ENCODE measurements at places on chromosomes 1 and 21. TPM values are rescaled to one million over a fixed set of nuclear protein-coding genes. Genes with fewer than 3 reads are reported as not detected.

- peak; percentile 13 for DNase-seq
These were observed 118.4 kb downstream of the ATF6 start for GRCh38 chr1:161884475-161884874.

The UBE2U gene
- not detected for total RNA-seq

DNA sequence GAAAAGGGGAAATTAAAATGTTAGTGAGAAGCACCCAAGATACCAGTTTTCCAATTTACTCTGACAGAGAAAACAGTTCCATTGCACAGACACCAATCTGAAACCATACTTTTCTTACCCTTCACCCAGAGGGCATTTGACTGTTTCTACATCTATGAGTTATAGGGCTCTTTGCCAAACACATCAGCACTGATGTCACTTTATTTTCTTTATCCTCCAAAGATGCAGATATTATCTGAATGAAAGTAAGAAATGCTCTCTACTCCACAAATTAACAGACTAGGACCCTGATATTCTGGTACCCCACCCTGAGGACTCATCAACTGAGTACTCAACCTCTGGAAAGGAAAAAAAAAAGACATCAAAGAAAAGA, 24.2 kb upstream of the PEX19 start:
- DNase-seq: peak; percentile 45

The COL11A1 gene
- 0.45 TPM for total RNA-seq

DNA sequence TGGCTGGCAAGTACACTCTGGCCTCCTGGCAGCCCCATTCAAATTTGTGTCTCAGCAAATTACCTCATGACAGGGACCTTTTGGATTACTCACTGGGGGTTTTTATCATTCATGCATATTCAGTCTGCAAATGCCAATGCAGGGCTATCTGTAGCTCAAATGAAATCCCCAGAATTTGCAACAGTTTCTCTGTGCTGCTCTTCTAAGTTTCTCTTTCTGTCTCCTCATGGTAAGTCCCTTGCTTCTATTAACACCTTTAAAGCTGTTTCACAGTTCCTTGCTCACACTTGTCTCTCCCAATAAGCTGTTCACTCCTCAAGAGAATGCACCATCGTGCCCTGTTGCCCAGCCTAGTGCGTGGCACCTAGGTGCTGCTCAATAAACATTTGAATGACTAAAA, 3.3 kb upstream of the FAM78B start:
- DNase-seq: no peak

GRCh38 chr1:203570805-203571204, 55.8 kb upstream of the ATP2B4 start:
- no peak for DNase-seq

The IL19 gene
- not detected for total RNA-seq

DNA sequence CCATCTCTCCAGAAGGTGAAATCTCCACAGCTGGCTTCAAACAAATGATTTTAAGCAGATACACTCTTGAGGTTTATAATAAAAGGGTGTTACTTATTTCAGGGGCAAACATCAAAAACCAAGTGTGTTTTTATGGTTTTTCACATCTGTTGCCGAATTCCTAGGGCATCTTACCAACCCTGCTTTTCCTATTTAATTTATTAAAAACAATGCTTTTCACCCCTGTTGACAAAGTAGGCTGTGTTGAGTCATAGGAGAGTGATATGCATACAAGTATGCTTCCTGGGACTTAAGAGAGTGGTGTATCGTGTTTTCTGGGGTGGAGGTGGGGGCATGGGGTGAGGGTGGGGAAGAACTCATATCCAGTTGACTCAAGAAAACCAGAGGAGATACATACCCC, 29.3 kb upstream of the IL20 start:
- peak; percentile 43 for DNase-seq

- DNase-seq: no peak
These were observed 119.6 kb upstream of the ERRFI1 start for GRCh38 chr1:8145545-8146202.

DNA sequence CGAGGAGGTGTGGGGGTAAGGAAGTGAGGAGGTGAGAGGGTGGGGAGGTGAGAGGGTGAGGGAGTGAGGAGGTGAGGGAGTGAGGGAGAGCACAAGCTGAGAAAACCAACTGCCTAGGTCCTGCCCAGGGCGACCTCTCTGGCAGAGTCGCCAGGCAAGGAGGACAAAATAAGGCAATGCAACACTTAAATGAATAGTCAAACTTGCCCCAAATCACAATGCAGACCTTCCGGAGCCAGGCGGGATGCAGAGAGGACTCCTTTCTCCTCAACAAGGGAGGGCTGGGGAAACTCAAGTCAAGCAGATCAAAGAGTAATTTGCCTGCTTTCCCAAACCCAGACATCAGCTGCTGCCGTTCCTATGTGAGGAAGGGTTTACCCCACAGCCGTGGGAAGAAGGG, 86.0 kb downstream of the CCDC185 start:
- DNase-seq: no peak

DNA sequence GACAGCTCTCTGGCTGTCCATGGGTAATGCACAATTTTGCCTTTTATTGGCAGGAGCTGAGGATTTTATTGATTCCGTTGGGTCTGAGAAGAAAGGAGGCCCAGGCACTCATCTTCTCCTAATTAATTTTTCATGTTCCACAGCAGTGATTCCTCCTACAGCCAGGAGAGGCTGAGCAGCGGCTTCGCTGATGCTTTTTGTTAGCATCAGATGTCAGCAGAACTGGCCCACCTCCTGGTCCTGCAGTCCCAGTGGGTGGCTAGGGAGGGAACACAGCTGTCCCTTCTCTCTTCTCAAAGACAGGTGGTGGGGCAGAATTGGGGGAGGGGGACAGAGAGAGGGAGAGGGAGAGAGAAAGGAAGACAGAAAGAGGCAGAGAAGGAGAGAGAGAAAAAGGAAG, 5.7 kb downstream of the MT1HL1 start:
- no peak for DNase-seq

The ARHGAP30 gene
- total RNA-seq: not detected

DNA sequence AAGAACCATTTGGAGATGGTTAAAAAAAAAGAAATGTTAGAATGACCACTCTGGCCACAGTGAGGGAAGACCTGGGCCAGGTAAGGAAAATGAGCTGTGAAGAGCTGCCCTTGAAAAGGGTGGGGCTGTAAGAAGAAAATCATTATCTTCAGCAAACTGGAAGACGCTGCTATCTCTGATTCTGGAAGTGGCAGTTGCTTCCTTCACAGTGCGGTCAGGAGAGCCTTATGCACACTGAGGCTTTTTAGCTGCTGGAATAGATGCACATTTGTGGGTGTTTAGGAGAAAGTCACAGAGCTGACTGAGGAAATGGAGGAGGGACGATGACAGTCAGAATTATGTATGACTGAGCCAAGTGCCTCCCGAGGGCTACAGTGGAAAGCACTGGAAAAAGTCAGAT, 91.6 kb downstream of the TBX19 start:
- no peak for DNase-seq

DNA sequence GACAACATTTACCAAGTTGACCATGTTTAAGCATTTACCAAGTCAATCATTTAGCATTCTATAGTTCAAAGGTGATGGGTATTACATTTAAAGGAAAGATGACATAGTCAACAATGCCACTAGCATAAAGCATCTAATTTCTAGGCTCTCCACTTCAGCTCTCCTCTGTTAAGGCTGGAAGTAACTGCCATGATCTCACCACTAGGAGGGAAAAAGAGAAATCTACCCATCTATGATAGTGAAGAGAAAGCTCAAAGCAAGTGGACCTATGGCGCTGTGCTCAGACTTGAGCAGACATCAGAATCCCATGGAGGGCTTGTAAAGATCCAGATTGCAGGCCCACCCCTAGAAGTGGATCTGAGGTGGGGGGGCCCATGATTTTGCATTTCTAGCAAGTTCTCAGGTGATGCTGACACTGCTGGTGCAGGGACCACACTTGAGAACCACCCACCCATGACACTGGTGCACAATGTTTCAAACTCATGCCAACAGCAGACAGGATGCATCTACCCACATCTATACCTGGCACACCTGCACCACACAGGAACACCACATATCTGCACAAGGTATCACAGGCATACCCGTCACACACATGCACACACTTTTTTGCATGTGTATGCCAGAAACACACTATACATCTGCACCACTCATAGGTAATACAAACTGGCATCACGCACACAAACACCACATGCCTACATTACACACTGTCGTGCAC, 392.9 kb upstream of the RUNX1 start:
- no peak for DNase-seq

DNA sequence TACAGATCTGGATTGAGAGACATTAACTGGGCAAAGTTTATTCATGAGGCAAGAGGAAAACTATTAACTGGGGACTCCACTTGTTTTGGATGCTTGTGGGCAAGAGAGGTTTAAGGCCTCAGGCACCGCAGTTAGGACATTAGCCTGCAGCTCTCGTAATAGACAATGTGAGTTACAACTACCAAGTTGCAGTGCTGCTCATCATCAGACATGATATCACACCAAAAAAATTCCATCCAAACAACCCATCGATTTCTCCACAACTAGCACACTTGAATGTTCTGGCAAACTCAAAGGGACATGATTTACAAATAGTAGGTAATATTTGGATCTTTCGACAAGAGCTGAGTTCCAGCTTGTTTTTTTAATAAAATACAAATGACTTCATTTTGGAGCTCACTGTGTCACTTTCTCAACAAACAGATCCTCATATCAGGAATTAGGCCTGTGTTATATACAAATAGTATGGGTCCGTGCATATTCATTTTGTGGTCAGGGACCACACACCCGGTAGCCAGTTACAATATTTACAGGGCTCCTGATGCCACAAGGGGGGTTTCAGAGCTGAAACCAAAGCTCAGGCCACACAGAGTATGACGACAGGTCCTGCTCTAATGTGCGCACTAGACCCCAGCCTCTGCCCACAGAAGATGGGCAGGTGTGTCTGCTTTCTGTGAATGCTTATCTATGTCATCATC, 128.0 kb downstream of the TGFBR3 start:
- peak; percentile 35 for DNase-seq

DNA sequence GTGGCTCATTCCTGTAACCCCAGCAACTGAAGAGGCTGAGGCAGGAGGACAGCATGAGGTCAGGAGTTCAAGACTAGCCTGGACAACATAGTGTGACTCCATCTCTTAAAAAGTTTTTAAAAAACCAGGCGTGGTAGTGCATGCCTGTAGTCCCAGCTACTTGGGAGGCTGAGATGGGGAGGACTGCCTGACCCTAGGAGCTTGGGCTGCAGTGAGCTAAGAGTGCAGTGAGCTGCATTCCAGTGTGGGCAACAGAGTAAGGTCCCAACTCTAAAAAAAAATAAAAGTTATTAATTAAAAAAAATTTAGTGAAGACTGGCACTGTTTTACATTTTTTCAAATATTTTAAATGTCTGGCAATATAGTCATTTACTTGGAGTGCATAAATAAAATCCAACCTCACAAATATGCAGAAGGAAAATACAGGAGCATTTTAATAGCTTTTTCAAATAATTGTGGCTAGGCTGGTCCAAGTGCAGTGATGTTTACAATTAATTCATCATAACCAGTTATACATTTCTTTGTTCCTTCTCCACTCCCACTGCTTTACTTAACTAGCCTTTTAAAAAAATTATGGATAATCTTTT, 10.8 kb downstream of the ZBTB8OS start:
- DNase-seq: no peak

- DNase-seq: no peak
These were observed 320.8 kb upstream of the USP24 start for GRCh38 chr1:55535724-55536544.

DNA sequence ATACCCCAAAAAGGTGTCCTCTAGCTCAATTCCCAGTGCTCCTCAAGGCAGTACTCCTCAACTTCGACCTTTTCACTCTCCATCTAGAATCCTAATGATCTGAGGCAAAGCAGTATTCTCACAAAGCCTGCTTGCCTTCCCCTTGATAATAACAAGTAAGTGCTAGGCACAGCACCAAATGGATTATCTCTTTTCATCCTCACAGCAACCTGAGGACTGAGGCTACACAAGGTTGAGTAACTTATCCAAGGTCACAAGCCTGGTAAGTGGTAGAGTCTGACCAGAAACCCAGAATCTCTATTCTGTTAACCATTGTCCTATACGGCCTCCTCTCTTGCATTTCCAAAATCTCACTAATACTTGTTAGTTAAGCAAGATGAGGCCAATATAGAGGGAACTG, 5.1 kb downstream of the SYDE2 start:
- DNase-seq: no peak

The MROH9 gene
- 0.27 TPM for total RNA-seq

- peak; percentile 88 for DNase-seq
These were observed 432.9 kb downstream of the PLPP3 start for GRCh38 chr1:56146449-56146848.

DNA sequence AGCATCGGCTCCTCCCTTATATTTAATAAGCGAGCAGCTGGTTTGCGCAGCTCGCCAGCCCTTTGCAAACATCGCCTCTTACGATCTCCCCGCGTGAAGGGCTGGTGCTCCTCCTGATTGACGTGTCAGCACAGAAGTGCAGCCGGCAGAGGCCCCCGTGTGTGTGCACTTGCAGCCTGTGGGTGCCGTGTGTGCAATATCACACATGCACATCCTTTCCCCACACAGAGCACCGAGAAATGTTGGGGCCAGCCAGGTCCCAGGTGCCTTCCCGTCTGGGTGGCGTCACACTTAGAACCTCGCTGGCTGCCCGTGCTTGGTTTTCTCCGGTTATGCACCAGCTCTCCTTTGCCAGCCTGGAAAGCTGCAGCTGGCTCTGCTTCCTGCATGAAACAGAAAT, 126.6 kb upstream of the AJAP1 start:
- no peak for DNase-seq

GRCh38 chr21:38389896-38390295, 108.4 kb downstream of the ERG start:
- peak; percentile 71 for DNase-seq

Data from fibroblast of the aortic adventitia (primary cell).